ENCODE measurements at places on chromosomes 3 and 15.

DNA sequence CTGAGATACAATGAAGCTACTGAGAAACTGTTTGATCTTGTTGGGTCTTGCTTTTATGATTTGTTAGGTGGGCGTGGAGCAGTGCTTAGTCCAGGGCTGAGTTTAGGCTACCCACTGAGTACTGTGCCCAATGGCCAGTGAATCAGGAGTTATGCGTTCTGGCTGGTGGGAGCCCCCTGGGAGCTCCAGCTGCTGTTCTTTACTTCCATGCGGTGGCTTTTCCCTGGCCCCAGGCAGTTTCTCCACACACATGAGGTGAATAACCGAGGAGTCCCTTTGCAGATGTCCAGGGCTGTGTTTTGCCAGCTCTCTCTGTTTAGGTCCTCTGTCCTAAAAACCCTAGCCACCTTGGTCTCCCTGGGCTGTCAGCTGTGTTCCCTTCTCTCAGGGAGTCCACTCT, 106.5 kb downstream of the KLF13 start:
- DNase-seq, result no peak

GRCh38 chr3:119310071-119310470, 15.9 kb downstream of the ARHGAP31 start:
- no peak for DNase-seq

- no peak for DNase-seq
Measured at GRCh38 chr15:28895146-28895545, 9.4 kb downstream of the APBA2 start.

- DNase-seq, result no peak
Measured at GRCh38 chr3:84759361-84759760, 199.4 kb upstream of the CADM2 start.

GRCh38 chr3:85254738-85255137, 295.9 kb downstream of the CADM2 start:
- no peak for DNase-seq

DNA sequence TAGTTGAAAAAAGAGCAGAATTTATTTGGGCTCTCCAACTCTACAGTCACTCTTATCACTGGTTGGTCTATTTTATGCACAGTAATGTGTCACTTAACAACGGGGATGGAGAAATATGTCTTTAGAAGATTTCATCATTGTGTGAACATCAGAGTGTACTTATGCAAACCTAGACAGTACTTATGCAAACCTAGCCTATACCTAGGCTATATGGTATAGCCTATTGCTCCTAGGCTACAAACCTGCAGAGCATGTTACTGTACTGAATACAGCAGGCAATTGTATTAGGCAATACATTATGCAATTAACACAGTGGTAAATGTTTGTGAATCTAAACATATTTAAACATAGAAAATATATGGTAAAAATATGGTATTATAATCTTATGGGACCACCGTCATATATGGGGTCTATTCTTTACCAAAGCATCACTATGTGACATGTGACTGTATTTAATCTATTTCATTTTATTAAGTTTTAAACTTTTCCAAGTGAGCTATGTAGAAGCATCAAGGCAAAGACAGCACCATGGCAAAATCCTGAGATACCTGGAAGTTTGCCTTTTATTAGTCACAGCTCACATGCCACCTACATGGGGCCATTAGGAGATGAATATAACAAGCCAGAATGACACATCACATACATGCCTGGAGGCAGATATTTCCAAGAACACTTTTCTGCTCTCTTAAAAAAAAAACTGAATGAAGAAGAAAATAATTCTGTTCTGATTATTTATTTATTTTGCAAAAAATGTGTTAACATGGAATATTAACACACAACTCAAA, 537.4 kb downstream of the TUSC7 start:
- no peak for DNase-seq

DNA sequence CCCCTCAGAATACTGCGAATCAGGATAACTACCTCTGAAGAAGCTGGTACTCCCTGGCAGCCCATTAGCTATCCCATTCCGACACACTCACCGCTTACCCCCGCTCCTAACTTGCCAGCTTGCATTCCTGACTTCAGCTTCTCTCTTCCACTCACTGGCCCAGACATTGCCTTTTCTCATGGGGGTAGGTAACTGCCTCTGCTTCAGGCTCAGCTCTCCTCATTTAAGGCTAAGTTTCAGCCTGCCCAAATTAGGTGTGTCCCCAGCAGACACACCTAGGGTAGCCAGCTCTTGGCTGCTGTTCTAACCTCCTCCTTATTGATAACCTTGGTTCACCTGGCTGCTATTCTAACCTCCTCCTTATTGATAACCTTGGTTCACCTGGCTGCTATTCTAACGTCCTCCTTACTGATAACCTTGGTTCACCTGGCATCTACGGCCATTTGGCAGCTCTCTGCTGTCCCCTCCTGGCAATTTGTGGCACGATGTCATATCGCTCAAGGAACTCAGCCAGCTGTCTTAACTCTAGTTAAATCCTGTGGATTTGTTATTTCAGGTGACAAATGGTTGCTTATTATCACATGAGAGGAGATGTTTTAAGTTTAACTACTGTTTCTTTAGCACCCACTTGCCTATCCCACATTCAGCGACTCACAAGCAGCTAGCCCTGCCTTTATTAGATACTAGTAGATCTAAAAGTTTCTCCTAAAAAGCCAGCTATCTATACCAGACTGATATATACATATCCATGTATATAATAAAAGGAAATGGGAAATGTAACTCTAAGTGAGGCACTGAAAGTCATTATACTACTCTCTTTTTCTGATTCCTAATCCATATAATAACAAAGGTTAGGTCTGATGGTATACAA, 106.5 kb upstream of the ACP3 start:
- DNase-seq, result no peak

GRCh38 chr3:25574172-25574765, 90.4 kb downstream of the TOP2B start:
- DNase-seq, result no peak

DNA sequence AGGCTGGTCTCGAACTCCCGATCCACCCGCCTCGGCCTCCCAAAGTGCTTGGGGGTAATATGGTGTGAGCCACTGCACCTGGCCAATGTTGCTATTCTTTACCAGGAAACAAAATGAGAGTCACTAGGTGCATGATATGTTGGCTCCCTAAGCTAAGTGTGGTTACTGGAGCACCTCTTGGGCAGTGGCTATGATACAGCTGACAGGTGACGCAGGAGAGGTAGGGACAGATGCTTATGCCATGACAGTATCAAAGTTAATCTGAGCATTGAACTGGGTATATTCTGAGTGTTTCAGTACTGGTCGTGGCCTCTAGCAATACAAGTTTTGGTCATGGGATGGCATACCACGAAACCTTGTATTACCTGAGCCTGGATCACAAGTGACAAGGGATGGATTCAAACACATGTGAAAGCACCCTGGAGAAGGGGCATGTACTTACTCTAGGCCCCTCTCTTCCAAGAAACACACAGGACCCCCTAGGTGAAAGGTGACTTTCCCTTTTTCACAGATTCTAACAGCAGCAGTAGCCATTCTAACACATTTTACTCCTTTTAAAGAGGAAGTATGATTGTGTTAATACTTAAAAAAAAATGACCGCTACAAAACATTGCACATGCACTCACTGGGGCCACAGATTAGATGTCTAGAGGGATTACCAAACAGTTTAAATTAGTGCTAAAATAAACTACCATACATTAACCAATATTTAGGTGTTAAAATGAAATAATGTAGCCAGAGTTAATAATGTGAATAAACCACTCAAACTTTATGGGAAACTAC, 467.3 kb downstream of the SHQ1 start:
- DNase-seq, result no peak

GRCh38 chr15:69979783-69980182, 117.9 kb downstream of the TLE3 start:
- no peak for DNase-seq

DNA sequence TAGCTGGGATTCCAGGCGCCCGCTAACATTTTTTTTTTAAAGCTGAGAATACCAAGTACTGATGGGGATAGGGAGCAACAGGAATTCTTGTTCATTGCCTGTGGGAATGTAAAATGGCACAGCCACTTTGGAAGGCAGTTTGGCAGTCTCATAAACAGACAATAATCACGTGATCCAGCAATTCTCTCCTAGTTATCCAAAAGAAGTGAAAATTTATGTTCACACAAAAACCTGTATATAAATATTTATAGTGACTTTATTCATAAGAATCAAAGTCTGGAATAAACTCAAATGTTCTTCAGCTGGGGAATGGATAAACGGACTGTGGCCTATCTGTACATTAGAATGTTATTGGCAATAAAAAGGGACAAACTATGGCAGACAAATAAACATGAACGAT, 72.5 kb upstream of the NEO1 start:
- no peak for DNase-seq

DNA sequence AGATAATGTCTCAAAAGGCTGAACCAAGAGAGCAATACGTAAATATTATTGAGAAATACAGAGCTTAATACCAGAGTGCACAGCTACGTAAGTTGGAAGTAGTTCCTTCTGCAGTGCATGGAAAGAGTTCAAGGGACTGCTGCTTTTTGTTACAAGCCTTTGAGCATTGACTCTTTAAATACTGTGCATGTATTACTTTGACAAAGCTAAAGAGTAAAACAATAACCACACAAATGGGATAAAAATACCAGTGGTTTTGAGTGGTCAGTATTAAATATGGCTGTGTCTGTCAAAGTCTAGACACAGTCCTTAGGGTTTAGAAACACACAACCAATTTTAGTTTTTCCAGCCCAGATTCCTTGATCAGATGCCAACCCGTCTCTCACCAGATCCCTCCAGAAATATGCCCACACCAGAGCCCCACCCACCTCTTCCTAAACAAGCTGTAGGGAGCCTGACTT, 62.1 kb downstream of the SSR3 start:
- DNase-seq, result no peak

DNA sequence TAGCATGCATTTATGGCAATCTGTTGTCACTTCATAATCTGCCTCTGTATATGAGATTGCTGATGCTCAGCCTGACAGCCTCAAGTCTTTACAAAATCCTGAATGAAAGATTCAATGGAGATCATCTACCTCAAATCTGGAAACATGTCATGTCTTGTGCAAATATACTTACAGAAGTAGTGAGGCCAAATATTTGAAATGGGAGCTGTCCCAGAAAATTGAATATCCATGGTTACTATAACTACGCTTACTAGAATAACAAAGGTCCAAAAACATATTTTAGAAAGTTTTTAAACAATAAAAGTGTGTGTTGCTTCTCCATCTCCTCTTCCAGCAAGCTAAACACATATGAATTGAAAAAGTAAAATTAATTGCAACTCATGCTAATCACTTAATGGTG, 133.2 kb upstream of the DPH6 start:
- DNase-seq, result no peak

DNA sequence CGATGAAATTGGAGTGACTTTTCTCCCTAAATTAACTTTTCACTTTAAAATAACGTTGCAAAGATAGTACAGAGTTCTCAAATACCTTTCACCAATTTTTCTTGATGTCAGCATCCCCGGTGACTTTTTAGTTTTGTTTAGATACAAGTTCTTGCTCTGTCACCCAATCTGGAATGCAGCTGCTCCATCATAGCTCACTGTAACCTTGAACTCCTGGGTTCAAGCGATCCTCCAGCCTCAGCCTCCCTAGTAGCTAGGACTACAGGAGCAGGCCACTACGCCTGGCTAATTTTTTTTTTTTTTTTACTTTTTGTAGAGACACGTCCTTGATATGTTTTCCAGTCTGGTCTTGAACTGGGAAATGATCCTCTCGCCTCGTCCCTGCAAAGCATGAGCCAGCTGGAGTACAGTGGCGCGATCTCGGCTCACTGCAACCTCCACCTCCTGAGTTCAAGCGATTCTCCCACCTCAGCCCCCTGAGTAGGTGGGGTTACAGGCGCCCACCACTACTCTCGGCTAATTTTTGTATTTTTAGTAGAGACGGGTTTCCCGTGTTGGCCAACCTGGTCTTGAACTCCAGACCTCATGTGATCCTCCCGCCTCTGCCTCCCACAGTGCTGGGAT, 747 bp downstream of the NSUN3 start:
- DNase-seq, result no peak

DNA sequence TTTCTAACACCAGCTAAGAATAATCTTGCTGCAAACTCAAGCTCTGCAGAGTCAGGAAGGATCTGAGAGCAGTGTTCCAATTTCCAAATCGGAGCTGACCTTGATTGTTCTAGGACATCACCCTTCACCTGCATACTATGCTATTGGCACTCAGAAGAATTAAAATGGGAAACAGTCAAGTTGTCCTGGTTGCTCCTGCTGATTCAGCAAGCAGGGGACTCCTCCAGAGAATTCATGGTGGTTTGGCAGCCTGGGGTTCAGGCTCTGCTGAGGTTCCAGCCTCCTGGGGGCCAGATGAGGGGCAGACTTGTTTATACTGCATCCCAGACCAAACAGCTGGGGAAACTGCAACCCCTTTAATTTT, 213.7 kb upstream of the ADAMTS9 start:
- DNase-seq, result no peak

DNA sequence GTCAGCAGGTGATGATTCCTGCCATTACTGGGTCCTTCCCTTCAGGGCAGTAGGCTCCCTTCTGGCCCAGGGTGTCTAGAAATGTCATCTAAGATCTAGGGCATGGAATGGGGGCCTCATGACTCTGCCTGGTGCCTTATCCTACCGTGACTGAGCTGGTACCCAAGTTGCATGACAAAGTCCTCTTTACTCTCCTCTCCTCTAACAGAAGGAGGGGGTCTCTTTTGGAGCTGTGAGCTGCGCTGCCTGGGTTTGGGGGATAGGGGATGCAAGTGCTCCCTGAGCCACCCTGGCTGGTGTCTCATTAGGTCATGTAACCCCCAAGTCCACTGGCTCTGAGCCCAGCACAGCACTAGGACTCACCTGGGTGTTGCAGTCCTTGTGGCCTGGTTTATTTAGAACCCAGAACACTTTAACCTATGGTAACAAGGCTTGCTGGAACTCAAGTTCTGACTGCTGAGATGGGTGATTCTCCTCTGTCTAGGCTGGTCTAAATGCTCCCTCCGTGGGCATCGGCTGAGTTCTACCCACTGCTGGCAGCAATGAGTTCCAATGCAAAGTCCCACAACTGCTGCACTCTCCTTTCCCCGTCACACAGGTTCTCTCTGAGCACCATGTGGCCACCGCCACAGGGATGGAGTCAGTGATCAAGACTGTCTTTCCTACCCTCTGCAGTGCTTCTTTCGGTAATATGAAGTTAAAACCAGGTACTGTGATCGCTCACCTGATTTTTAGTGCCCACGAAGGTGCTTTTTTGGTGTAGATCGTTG, 34.0 kb downstream of the XXYLT1 start:
- DNase-seq, result no peak

DNA sequence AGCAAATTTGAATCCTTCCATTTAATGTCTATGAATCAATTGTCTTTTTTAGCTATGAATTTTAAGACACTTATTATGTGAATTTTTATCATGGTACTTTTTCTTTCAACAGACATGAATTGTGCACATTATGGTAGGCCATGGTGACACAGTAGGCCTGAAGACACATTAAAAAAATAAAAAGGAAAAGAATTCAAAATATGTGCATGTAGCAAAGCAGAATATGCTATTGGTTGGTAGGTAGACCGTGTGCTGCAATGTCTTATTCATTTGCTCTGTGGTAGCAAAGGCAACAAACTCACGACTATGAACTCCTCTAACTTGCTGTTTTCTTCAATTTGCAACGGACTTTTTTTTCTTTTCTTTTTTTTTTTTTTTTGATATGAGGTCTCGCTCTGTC, 50.0 kb upstream of the EPHA3 start:
- no peak for DNase-seq

All from CD4-positive, CD25-positive, alpha-beta regulatory T cell (primary cell).